IPS DF 6.9 (cell line): ENCODE measurements at places on chromosomes 11 and 22.

GRCh38 chr11:91158891-91159537 is 936.2 kb upstream of the CHORDC1 start:
- no peak for DNase-seq

DNA sequence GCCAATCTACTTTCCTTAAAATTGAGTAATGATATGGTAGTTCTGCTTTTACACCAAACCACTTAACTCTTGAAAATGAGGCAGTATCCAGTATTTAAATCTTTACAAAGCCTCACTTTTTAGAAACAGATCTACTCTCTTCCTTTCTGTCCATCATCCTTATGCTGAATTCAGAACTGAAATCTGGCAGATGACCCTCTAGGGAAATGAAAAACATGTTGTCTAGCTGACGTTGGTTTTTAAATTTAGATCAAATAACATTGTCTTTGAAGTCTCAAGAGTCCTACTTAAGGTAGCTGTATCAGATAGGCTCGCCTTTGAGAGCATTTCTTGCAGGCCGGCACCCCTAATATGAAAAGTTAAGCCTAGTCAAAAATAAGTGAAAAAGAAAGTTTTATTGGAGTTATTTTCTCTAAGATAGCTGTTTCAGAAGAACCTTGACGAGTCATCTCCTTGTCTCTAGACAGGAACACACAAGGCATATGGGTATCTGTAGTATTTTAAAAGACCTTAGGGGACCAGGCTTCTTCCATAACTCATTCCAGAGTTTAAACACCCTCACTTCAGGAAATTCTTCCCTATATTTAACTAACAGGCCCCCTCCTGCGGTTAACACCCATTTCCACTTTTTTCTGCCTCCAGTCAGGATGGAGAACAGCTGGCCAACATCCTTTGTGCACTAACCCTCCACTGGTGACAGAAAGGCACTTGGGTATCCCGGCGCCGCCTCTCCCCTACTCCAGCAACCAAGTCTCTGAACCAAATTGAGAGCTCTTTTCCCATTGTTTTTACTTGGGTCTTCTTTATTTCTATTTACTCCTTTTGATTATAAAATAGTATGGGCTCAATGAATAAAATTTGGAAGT is 81.2 kb downstream of the WNT11 start:
- DNase-seq: no peak

DNA sequence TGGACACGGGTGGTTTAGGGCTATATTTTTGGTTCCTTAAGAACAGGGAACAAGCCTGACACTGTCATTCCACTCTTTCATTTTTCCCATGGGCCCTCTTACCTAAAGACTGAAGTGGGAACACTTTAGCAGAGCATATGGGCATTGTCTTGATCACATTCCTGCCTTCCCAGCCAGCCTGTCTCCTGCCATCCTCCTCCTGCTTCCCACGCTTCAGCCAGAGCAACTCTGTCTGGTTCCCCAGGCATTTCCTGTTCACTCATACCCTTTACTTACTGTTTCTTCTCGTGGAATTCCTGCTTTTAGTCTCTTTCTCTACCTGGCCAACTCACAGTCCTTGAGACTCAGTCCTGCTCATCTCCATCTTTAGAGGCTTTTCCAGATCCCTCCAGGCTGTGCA is 22.8 kb downstream of the MRPL16 start:
- DNase-seq: no peak

DNA sequence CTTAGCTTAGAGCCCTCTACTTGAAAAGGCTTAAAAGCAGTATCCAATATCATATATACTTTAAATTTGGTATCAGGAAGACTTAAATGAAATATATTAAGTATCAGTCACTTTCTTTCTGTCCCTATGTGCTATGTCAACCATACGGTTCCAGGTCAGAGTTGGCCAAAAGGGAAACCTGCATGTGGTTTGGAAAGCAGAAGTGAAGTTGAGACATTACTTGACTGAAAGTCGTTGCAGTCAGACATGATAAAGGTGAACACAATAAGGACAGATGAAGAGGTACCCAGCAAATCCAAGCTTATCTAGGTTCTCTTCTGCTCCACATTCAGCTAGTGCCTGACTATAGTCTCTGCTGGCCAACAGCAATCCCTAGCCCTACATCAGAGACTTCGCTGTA is 336.8 kb downstream of the KCNA4 start:
- DNase-seq: no peak

DNA sequence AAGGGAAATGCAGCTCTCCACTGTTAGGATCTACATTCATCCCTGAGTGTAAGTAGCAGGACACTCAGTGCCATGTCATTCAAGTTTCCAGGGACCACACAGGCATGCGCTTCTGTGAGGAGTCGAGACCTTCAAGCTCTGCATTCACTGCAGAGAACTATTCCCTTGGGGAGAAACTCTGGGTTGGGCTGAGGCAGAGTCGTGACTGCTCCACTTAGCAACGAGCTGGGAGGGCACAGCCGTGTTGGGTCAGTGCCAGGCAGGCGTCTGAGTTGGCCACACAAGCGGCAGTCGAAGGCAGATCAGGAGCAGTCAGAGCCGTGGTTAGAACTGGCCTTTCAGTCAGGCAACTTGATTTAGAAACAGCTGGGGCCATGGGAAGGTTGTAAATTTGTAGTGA is 14.7 kb downstream of the MPEG1 start:
- DNase-seq: no peak

DNA sequence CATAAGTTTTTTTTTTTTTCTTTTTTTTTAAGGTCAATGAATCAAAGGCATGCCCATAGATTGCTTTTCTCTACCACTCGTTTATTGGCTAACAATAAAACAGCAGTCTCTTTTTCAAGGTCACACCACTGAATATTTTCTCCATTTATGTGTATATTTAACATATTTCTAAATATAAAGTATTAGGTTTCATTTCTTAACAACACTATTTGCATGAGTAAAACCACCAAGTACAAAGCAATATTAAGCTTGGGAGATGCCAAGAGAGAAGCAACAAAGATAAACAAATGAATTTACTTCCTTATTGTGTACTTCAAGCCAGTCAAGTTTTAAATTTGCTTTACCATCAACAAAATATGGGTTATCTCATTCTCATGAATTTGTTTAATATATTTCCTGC is 708.9 kb upstream of the CCDC179 start:
- no peak for DNase-seq

GRCh38 chr11:67369801-67370284 is 3.6 kb downstream of the CLCF1 start:
- no peak for DNase-seq

- DNase-seq: no peak
Observed at GRCh38 chr11:44595006-44595405, 29.5 kb downstream of the CD82 start.

DNA sequence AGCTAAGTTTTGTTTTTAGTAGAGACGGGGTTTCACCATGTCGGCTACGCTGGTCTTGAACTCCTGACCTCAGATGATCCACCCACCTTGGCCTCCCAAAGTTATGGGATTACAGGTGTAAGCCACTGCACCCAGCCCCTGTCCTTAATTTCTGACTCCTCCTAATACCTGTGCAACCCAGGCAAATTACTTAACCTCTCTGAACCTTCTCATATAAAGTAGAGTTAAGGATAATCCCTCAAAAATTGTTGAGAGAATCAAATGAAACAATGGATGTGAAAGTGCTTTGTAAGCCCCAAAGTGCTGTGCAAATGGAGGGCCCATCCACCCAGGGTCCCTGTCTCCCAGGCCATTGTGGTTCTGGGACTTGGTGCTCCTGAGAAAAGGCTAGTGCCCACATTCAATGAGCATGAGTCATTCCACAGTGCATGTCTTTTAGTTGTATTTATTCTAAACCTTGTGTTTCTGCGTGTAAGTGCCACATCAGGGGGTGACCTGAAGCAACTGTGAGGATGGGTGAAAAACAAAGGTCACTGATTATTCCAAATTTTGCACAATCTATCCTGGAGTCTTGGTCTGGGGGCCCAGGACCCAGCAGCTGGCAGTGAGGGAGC is 61.4 kb upstream of the PTPRJ start:
- no peak for DNase-seq

DNA sequence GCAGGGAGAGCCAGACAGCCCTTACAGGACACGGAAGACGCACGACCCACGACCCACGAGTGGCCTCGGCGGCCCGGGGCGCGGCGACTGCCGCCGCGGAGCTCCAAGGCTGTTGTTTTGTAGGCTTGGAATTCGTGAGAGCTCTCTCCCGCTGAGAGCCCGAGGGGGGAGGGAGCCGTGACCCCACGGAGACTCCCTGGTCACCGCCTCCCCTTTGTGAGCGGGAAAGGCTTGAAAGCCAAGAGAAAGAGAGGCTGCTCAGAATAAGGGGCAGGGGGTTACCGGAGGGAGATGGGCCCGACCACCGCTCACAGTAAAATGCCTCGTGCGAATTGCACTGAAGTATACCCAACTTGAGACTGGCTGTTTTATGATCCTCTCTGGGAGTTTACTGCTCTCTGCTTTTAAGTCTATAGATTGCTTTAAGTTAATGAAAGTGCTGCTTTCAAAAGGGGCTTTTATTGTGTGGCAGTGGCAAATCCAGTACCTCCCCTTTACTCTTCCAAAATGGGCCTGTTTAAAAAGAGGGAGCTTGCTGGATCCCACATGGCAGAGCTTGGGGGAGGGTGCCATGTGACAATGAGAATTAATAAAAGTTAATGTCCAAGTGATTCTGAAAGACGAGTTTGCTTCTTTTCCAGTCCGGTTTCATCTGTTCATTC is 2.9 kb downstream of the PKNOX2 start:
- no peak for DNase-seq

DNA sequence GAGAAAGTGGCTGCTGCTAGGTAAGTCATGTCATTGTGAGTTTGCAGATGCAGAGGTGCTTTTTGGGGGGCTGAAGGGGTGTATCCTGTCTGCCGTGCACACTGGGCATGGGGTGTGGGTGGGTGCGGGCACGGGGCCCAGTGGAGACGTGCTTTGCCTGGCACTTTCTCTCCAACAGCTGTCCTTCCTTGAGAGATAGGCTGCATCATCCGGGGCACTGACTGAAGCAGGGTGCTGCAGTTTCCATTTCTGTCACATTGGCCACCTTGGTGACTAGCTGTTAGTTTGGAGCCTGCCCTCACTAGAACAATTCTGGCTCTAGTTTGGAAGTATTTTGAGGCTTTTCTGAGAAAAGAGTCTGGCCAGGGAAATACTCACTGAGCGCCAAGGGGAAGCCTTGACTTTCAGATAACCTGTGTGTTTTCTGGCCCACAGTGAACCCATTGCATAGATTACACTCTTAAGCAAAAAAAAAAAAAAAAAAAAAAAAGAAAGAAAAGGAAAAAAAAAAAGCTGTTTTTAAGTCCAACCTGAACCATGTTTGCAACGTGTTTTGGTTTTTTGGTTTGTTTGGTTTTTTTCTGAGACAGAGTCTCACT is 219.2 kb downstream of the NAV2 start:
- DNase-seq: no peak

GRCh38 chr22:39906207-39906606 is 5.3 kb downstream of the GRAP2 start:
- DNase-seq: no peak

DNA sequence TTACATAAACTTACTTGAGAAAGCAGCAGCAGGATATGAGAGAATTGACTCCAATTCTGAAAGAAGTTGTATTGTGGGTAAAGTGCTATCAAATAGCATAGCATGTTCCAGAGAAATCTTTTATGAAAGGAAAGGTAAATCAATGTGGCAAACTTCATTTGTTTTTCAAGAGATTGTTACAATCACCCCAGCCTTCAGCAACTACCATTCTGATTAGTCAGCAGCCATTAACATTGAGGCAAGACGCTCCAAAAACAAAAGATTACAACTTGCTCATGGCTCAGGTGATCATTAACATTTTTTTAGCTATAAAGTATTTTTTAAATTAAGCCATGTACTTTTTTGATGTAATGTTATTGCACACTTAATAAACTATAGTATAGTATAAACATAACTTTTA is 357.2 kb downstream of the TMEM135 start:
- DNase-seq: no peak

DNA sequence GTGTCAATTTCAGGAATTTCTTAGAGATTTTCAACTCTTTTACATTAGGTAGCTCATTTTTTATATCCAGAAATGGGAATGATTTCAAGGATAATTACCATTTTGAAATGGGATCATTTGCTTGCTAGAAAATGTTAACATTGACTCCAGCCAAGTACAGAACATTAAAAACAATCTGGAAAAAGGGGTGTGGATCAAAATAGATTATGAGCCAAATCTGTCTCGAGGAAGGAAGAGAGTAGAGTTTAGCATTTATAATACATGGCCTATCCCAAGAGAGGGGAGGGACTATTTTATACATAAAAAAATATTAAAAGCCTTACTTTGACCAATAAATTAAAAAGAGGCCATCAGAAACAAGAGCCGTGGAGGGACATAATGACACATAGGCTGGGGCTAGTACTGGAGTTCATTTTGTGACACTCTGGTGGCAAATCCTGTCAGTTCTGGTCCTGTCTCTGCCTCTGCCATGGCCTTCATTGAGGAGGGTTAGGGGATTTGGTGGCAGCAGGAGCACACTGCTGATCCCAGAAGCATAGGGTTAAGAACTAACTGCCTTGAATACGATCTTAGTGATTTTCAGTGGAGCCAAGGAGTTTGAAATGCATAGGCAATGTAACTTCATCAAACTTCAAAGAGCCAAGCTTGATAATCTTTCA is 20.4 kb downstream of the PPP6R3 start:
- DNase-seq: no peak

- DNase-seq: no peak
Observed at GRCh38 chr11:117702946-117703598, 93.9 kb downstream of the DSCAML1 start.

- no peak for DNase-seq
Observed at GRCh38 chr11:65417702-65418430, 4.7 kb upstream of the NEAT1 start.

DNA sequence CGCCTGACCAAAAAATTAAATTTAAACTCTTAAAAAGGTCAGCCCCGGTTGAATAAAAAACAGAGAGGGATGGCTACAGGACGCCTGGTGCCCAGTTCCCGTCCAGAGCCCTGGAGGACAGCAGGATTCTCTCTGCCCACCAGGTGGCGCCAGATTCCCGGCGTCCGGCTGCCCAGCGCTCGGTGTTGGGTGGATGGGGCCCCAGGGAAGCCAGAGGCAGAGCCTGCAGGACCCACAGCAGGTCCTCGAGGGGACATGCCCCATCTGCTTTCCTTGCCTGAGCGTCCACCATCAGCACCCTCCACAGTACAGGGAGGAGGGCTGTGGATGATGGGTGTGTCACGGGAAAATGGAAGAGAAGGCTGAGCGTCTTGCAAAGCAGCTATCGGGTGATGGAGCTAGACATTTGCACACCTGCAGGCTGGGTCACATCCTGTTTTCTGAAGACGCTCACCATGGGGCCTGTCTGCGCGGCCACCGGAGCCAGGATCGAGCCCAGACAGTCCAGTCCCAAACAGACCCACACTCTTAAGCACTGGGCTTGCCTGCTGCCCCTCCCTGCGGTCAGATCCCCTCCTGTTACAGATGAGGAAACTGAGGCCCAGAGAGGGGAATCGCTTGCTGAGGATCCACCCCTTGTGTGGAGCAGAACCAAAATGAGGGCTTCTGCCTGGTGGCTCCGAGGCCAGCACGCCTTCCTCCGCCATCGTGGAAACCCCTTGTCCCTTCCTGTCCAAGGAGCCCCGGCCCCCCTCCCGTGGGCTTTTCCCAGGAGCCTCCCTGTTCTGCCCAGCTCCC is 18.5 kb upstream of the CBX7 start:
- DNase-seq: no peak

- DNase-seq: no peak
Observed at GRCh38 chr11:45646275-45646927, 19.0 kb downstream of the CHST1 start.

GRCh38 chr22:49825944-49826602 is 1.6 kb downstream of the BRD1 start:
- DNase-seq: no peak

- no peak for DNase-seq
Observed at GRCh38 chr22:29901354-29901753, 18.4 kb downstream of the MTMR3 start.
